ENCODE measurements at places on chromosomes 6 and 20. TPM values are rescaled to one million over a fixed set of nuclear protein-coding genes. Genes with fewer than 3 reads are reported as not detected.

DNA sequence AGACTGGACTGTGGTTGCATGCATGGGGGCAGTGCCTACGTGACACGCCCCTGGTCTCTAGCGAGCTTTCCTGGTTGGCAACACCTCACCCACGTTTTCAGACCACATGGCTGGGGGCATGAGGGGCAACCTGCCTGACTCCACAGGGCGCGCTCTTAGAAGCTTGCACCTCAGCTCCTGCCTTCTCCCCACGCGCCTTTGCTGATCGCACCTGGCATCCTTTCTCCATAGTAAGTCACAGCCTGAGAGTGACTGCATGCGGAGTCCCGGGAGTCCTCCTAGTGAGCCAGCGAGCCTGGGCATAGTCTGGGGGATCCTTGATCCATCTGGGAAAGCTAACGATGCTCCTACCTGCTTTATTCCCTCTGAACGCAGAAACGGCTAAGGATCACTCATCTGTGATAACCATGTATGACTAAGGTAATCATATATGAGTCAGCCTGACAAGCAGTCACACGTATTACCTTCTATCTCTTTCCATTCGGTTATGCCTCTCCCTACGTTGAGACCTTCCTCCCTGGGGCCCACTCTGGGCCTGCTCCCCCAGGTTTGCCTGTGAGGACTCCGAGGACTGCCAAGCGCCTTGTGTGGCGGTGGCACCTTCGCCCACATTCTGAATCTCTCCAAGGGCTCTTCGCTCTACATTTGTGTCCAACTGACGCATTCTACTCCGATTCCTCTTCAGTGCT is 4.5 kb downstream of the TCFL5 start:
- H3K27ac ChIP-seq: no peak overlapping the region
- DNase-seq: no peak
- peaks cover 52% of the 10 kb centered on the region for H3K36me3 ChIP-seq
- peaks cover 10% of the 10 kb centered on the region for H3K4me1 ChIP-seq
- no peak overlapping the region for H3K4me3 ChIP-seq

DNA sequence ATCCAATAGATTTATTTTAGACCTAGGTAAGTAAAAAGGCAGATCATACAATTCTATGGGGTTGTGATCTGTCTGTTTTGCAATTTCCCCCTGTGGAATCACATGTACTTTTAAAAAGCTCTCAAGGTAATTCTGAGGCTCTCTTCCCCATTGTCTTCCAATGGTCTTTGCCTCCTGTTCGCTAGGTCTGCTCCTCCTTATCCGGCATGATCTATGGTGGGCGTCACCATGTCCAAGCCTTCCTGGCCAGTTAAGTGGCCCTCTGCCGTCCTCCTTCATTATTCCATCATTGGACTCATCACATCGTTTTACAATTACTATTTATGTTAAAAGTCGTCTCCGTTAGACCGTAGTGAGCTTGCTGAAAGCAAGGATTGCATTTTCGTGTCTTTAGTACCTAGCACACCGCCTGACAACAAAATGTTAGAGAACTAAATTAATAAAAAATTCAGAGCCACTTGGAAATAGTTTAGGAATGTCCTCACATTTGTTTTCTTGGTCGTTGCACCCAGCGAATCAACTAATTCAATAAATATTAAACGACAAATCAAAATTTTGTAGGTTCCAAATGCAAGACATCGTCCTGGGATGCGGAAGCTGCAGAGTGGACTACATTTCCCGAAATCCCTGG is 2.2 kb upstream of the STXBP5 start:
- peaks cover 10% of the 10 kb centered on the region for H3K4me1 ChIP-seq
- peak overlapping the region; percentile 90 for H3K4me3 ChIP-seq
- H3K27me3 ChIP-seq: no peaks in the 10 kb centered on the region
- DNase-seq: no peak

KCNK15 gene
- total RNA-seq: not detected

HAO1 gene
- total RNA-seq: not detected

All from A673 (cell line).